NCI-H69 (cell line): ENCODE measurements at places on chromosomes 2 and 18.

DNA sequence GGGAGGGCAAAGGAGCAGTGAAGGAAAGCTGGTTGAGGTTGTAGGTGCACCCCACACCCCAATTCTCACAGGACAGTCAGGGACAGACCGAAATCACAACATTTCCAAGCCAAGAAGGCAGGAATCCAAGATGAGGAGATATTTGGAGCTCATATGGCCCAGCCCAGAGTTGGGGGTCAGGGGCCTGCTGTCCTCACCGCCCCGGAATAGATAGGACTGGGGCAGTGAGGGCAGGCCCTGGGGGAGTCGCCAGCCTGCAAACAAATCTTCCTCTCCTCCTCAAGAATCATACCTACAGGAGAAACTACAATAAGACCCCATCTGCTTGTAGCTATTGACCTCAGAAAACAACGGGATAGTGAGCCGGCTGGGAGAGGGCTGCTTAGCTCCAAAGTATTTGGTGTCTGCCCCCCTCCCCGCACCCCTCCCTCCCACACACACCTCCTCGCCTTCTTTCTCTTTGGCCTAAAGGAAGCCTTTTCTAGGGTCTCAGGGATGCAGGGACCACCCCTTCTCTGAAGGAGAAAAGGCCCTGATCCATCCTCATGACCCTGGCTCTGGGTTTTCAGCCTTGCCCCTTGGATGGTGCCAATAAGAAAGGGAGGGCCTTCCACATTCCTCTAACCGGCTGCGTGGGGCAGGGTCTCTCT lies 3.8 kb downstream of the EN1 start:
- no peak for DNase-seq

DNA sequence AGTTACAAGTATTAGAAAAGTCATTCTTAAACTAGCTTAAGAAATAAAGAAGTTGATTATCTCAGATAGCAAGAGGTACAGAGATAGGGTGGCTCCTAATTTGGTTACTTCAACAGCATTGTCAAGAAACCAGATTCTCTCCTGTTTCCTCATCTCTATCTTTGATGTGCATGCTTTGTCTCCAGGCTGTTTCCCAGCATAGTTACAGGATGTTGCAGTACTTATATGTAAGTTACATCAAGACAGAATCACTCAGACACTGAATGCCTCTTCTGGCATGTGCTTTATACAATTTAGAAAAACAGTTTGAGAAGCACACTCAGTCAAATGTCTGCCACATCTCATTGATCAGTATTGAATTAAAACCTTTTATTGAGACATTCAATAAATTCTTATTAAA lies 189.5 kb upstream of the UBE2E3 start:
- DNase-seq, result no peak

DNA sequence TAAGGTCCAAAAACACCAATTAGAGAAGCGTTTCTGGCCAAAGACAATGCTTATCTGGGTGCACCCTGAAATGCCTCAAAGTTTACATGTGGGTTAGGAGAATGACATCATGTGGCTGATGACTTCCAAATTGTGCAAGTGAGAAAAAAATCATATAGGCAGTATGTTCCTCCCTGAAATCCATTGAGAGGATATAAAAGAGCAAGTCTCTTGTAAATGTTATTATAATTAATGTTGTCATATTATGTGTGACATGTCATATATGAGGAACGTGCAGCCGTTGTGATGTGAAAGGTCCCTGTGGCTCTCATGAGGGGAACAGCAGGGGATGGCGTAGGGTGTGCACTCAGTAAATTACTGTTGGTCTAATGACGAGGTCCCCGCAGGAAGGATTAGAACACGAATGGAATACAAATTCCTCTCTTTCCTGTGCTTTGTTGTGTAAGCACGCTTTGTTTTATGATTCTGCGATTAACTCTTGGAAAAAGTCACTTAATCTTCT lies 290.8 kb downstream of the PRKCE start:
- peak; percentile 56 for DNase-seq

DNA sequence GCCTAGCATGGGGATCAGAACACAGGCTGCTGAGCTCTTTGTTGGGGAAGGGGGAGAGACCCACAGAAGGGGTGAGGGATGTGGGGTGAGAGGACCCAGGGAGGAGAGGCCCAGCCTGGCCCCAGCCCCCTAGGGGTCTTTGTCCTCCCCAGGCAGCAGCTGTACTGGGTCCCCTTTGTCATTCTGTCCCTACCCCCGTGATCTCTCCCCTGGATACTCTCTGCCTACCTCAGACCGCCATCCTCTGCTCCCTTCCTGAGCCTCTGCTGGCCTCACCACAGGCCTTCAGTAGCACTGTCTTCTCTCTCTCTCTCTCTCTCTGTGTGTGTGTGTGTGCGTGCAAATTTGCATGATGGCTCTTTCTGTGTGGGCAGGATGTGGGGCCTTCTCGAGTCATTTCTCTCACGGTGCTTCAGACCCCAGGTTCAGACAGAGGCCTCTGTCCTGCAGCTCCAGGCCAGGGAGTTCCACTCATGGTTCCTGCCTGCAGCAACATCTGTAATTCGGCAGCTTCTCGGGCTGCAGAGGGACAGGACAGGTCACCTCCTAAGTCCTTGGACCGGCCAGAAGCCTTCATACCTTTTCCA lies 1.4 kb downstream of the PSD4 start:
- no peak for DNase-seq

DNA sequence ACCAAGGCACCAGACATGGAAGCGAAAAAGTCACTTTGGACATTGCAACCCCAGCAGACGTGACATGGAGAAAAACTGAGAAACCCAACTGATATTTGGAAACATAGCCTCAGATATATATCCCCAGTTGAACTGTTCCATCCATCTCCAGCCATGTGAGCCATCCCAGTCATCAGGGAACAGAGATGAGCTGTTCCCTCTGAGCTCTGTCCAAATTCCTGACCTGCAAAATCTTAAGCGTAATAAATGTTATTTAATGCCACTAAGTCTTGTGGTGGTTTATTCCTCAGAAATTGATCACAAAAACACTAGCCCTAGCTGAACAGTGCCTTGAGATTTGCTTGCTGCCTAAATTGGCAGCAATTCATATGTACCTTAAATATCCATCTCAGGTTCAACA lies 182.8 kb downstream of the NRP2 start:
- DNase-seq, result no peak
